ENCODE measurements at places on chromosomes 2 and 18. TPM values are rescaled to one million over a fixed set of nuclear protein-coding genes. Genes with fewer than 3 reads are reported as not detected.

- DNase-seq, result no peak
Measured at GRCh38 chr2:148130581-148130980, 109.7 kb downstream of the MBD5 start.

DNA sequence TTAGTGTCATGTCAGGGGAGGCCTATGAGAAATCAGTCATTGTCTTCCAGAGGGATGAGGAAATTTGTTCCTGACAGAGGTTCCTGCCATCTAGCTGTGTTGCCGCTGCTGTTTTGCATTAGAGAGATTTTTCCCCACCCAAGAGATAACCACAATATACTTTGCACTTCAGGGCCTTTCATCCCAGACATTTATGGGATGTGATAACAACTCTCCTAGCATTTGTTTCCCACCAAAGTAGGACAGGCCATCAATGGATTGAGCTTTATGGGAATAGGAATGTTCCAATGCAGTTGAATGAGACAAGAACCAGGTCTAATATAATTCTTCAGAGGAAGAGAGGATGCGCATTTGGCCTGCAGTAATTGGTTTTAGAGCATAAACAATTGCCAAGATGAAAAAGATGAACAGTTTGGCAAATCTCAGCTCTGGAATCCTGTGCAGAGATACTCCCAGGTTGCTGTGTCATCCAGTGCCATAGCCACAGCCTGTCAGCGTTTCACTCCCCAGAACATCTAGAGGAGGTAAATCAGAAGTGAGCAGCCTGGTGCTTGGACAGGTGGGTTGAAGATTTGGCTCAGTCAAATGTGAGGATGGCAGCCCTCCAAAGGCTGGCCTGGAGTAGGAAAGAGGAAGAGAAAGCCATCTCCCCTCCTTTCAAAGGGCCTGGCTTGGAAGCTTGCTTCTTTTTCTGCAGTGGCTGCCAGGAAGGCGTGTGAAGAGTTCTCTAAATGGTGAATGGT, 93.7 kb upstream of the SETBP1 start:
- DNase-seq, result no peak

DNA sequence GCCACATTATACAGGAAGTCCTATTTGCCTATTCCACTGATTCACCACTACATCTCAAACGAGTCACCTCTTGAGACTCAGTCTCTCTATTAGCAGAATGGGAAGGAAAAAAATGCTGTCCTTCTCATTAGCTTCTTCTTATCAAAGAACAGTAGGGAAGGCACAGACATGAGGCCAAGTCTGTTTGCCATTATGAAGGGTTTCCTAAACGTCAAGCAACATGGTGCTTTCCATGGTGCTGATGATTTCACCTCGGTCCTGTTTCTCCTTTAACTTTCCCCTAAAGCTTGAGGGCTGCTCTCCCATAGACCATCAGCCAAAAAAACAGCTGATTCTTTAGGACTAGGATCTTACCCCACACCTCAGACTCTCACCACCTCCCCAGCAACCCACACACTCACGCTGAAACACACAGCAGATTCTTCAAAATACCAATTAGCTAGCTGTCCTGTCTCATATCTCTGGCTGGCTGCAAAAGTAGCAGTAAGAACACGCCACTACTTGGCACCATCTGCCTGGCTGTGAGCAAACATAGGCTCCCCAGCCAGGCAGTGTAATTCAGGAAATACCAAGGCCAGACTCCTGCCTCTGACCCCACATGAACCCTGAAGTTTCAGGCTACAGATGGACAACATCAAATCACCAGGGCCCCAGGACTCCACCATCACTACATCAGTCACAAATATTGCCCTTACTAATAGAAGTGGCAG, 30.5 kb downstream of the GALNT14 start:
- no peak for DNase-seq

Gene OTOS
- total RNA-seq, result not detected

DNA sequence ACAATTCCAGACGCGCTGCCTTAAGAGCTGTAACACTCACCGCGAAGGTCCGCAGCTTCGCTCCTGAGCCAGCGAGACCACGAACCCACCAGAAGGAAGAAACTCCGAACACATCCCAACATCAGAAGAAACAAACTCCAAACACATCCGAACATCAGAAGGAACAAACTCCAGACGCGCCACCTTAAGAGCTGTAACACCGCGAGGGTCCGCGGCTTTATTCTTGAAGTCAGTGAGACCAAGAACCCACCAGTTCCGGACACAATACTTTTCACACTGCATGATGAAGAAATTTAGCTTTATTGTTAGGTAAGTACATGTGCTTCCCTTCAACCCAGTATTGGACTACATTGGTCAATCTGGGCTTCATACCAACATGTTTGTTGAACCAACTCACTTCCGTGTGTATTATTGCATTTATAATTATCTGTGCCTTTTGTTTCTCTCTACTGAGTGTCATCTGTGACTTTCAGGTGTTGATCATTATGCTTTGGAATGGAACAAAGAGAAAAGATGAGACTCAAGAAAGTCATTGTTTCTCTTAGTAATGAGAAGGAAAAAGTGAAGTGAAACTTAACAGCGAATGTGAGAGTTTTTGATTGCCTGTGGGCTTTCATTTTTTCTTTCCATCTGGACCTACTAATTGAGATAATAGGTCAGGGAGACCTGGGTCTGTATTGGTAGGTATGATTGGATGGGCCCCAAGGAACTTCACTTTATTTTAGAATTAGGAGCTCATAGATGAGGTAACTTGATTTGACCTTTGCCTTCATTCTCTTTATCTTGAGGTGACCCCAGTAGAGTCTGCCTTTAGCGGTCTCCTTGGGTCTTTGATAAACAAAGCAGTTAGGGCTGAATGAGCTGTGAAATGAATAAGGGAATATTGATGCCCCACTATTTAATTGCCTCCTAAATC, 76.1 kb upstream of the CAVIN2 start:
- DNase-seq, result no peak

- no peak for DNase-seq
Measured at GRCh38 chr2:188235364-188235763, 56.3 kb upstream of the GULP1 start.

GRCh38 chr2:30503007-30503694, 56.1 kb downstream of the LCLAT1 start:
- no peak for DNase-seq

DNA sequence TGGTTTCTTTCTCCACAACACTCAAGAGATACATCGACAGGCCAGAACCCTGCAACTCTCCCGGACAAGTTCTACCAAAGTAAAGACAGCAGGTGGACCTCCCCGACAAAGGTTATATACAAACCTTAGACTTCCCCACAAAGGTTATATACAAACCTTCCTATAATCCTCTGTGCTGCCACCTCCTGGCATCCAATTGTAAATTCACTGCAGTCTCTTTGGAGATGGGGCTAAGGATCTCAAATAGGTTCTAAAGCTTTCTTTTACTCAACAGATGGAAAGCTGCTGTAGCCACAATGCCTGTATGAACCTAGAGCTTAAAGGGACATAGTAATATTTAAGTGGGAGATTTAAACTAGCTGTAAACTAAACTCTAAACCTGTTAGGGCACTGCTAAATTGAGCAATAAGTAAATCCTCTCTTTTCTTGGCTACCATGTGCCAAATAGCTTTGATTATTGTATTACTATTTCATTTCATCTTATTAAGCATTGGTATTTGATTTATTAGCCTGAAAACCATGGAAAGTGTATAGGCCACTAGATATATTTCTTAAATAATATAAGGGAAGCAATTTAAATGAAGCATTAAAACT, 9.8 kb upstream of the MREG start:
- peak; percentile 32 for DNase-seq

Gene DNAJC5G
- total RNA-seq, result not detected

Gene MPP4
- total RNA-seq, result not detected

DNA sequence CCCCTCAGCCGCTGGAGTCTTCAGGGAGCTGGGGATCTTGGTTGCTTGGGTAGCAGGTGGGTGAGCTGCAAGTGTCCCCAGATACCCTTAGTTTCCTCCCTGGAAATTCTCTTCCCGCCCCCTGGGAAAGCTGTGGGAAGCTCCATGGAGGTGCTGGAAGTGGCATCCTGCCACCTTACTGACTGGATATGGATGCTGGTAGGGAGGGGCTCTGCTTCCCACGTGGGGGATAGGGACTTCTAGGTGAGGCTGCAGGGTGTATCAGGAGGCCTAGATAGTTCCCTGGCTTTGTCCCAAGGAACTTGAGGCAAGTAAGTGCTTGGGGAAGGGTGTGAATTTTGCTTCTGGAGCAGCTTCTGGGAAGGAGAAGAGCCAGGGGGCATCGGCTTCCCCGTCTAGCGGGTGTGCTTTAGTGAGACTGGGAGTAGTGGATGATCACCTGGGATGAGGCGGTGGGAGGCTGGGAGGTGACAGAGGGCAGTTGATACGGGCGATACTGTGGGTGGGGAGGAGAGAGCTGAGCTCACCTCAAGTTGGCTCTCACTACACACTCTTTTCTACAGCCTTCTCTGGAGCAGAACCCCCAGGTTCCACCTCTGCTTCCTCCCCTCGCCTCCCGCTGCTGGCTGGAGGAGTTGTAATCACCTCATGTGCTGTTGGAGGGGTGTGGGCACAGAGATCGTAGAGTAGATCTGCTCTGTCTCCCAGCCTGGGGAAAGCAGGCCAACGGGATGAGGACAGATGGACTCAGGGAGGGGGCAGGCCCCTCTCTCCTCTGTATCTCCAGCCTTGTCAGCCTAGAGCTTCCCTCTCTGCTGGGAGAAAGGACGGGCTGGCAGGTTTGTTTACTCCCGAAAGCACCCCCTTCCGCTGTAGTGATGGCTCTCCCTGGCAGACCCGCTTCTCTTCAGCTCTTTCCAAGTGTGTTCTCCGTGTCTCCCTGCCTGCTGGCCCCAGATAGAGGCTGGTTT, 19.8 kb downstream of the TET3 start:
- DNase-seq, result no peak

- no peak for DNase-seq
Measured at GRCh38 chr2:162579986-162580385, 236.1 kb downstream of the GCA start.

Gene PSME4
- total RNA-seq, result 59.9 TPM

DNA sequence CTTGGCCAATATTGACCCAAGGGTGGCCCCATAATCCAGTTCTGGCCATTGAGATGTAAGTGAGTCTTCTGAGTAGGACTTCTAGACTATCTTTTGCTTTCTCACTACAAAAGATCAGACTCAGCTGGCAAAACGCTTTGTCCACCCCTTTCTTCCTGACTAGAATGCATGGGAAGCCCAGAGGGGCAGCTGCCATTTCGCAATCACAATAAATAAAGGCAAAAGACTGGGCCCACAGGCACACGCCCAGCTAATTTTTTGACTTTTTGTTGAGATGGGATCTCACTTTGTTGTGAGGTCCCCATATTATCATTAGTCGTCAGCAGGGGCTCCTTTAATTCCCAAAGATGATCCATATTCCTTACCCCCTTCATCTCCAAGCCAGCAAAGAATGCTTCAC, 41.1 kb upstream of the SGPP2 start:
- no peak for DNase-seq

GRCh38 chr2:170113168-170113894, 64.6 kb upstream of the MYO3B start:
- DNase-seq, result no peak

DNA sequence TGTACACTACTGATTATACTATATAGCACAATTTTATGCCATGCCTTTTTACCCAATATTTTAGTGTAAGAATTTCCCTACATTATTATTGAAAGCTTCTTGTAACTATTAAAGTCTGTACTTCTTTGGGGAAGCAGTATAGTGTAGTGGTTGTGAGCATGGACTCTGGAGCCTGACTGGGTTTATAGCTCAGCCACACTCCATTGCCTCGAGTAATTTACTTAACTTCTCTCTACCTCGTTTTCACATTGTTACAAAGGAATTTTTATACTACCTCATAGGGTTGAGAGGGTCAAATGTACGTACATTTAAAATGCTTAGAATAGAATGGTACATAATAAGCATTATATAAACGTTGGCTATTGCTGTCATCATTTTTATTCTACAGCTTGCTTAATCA, 139.2 kb downstream of the UBR3 start:
- DNase-seq, result no peak

- DNase-seq, result no peak
Measured at GRCh38 chr18:77422974-77423867, 173.6 kb downstream of the GALR1 start.

DNA sequence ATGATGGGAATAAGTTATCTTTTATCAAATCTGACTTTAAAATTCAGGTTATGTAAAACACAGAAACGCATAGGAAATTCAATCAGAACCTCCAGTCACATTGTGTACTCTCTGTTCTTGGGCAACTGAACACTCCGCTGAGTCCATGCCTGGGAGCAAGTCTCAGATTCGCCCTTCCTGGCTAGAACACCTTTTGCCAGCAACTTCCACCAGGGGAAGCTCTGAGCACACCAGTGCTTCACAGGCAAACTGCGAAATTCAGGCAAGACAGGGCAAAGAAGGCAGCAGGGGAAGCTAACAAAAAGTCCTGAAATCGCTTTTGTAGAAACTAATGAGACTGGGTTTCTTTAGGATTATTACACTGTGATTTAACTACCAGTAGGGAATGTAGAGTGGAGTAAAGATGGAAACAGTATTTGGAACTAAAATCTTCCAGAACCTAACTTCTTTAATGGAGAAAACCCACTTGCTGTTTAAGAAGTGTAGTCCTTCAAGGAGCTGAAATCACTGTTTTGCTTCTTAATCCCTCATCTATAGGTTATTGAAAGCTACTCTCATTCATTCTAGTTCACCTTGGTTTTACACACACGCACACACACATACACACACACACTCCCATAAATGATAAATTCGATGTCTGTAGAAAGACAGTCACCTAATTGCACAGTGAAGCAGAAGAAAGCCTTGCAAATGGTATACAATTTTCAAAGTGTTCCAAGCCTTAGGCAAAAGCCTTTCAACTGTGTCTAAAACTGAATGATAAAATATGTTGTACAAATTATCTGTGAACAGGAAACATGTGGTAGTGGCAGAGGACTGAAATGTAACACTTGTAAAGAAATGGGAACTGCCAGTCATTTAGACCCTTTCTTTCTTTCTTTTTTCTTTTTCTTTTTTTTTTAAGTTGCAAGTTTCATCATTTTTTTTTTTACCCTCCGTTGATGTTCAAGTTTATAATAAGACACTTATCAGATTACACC, 214.5 kb downstream of the TMEM182 start:
- DNase-seq, result no peak

DNA sequence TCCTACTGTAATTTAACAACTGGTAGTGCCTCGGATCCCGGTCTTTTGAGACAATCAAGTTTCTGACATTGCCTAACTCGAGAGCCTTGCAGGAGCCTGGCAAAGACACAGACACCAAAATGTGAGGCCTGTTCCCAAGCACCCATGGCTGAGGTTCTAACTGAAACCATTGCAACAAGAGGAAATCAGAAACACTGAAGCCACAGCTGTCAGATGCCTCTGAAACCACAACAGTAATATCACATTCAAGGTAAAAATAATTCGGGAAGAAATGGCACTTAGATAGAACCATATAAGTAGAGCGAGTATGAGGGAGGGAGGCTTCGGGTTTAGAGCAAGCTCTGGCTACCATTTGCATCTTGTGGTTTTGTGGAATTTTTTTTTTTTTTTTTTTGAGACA, 285.9 kb downstream of the FBXO15 start:
- DNase-seq, result no peak

- no peak for DNase-seq
Measured at GRCh38 chr2:209624192-209624938, 147.3 kb upstream of the UNC80 start.

Measured in naive thymus-derived CD8-positive, alpha-beta T cell (primary cell).